ENCODE measurements at places on chromosomes 5 and 9.

DNA sequence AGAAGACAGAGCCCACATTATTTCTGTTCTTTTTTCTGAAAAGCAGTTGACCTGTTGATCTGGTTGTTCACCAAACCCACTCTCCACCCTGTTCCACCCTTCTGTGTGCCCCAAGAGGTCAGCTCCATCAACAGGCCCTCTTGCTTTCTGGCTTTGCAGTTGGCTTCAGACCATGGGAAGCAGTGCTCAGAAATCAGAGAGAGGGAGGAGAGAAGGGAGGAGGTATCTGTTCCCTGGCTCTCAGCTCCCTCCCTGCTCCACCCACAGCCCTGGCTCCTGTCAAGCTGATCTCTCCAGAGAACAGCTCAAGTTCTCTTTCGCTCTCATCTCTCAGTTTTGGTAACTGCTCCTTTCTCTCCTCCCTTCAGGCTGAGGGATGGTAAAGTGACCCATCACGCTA, 144.2 kb upstream of the RAI14 start:
- no peak for DNase-seq

DNA sequence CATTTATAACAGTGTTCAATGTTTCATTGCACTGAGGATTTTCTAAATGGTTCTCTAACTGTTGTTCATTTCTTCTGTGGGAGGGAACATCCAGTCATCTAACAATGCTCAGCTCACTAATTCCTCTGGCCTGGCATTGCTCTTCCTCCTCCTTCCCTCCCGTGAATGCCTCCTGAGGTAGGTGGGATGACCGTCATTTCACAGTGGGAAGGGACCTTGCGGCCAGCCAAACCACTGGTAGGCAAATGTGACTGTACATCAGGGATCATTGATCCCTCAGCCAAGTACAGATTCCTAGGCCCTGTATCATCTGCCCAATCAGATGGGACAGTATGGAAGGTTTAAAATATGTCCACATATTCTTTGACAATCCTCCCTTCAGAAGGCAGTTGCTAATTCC, 23.7 kb upstream of the VDAC1 start:
- DNase-seq = no peak

GRCh38 chr5:180099733-180100611, 28.4 kb upstream of the RNF130 start:
- DNase-seq = no peak

DNA sequence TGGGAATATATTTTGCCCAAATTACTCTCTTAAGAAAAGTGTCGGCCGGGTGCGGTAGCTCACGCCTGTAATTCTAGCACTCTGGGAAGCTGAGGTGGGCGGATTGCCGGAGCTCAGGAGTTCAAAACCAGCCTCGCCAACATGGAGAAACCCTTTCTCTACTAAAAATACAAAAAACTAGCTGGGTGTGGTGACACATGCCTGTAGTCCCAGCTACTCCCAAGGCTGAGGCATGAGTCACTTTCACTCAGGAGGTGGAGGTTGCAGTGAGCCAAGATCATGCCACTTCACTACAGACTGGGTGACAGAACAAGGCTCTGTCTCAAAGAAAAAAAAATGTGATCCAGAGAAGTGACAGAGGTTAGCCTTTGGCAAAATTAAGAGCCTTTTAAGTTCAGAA, 26.4 kb upstream of the TMEM171 start:
- no peak for DNase-seq

DNA sequence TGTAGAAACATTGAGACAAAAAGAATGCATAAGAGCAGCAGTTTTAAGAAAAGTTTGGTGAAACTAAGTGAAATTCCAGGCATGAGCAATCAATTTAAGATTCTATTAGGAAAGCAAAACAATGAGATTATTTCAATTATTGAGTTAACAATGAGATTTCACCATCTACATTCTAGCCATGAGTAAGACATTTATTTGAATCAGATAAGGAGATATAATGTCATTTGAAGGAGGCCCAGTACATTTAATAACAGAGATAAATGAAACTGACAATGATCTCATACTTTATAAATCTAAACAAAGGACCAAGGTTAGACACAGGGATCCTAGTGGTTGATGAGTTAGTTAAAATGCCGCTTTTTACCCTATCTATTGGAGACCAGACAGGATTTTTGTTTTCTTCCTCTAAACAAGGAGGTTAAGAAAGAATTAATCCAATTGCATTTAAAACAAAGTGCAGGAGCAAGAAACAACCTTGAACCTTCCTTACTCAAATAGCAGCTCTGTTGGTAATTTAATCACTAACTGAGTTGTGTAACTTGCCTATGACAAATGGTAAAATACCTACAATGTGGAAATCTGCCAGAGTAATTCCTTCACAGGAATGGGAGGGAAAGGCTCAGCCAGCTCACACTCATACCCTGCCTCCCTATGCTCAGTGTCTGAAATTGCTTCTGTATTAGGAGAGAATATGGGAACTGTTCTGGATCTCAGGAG, 103.5 kb upstream of the NR3C1 start:
- DNase-seq = no peak

DNA sequence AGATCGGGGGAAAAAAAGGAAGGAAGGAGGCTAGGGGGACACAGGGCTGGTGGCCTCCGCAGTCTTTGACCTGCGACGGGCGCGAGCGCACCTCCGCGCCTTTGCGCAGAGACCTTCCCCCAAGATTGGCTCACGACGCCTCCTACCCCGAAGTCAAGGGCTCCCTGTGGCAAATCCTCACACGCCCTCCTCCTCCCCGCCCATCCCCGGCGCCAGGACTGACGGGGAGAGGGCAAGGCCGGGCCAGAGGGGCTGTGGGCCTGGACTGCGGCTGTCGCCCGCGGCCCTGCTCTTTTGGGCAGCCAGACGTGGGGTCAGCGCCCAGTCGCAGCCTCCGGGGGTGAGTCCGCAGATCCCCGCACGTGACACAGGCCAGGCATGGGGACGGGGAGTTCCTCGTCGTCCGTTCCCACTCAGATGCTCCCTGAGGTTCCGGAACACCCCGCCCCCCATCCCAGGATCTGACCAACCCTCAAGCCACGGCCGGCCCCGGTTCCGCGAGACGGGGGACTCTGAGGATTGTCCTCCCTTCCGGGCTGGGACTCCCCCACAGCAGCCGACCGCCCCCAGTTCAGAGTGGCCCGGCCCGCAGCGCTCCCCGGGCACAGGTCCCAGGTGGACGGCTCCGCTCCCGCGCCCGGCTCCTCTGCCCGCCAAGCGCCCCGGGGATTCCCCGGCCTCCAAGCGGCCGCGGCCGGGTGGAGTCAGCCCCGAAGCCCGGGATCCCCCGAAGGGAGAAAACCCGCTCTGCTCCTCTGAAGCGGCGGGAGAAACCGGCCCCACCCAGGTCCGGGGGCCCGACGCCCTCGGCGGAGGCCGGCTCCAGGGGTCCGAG, 543 bp upstream of the ANKRD33B start:
- DNase-seq = peak; percentile 83

- no peak for DNase-seq
Observed at GRCh38 chr9:31323726-31324444, 1060.6 kb upstream of the ACO1 start.

Data from GM06990 (cell line).